NCI-H2029 treated with DMSO at 0.1 percent for 48 hours (cell line): ENCODE measurements at places on chromosomes 5 and 9.

DNA sequence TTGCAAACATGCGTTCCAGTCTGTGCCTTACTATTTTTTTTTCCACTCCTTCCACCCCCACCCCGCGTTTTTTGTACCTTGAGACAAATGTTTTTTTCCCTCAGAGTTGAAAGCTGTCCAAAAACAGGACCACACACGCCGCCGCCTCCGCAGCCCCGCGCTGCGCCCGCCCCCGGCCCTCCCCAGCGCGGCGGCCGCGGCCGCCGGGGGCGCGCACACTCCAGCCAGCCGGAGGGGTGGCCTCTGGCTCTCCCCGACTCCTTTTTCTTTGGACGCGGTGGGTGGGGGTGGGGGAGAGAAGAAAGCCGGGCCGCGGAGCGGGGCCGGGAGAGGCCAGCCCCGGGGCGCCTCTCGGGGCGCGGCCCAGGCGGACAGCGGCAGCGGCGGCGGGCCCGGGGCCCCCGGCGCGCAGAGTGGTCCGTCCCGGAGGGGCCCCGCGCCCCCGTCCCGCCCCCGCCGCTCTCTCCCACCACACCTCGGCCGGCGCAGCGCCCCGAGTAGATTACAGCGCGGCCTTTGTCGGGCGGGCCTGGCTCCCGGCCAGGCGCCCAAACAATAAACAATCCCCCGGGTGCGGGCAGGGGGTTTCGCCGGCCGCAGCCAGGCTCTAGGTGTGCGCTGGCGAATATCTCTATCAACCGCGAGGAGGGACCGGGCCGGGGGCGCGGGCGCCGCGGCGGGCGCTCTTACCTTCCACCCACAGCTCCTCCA, 10.9 kb downstream of the PTCH1 start:
- DNase-seq, result peak; percentile 12

DNA sequence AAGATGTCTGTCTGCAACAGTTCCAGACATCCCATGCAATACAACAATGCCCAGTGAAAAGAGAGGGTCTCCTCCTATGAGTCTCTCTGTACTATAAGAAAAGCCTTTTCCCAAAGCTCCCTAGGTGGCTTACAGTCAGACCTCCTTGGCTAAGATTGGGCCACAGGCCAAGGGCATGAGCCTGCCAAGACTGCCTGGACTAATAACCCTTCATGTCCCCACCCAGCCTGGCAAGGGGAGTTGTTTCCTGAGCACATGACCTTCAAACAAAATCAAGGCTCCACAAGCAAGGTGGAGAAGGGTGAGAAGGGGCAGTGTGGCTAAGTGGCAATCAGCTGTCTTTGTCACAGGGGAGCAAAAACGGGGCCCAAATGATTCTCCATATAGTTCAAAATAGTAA, 75.6 kb upstream of the ZSWIM6 start:
- DNase-seq, result peak; percentile 65

DNA sequence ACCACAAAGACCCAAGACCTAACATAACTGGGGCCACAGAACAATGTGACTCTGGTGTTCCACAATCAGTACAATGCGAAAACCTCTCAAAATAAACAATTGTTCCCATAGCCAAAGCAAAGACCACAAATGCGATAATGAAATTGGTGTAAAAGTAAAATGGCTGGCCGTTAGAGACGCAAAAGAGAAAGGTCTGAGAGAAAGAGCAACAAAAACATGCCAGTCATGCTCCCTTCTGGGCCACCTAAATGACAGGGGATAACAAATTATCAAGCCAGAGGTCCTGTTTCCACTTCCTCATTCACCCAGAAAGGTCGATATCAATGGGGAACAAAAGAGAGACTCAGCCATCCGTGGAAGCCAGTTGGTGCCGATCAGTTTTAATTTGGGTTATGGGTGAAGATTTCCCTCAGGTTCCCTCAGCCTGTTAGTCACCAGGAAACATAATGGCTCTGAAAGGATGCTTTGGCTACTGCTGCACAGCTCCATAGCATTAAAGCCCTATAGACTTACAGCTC, 9.2 kb upstream of the CFAP95 start:
- DNase-seq, result no peak

DNA sequence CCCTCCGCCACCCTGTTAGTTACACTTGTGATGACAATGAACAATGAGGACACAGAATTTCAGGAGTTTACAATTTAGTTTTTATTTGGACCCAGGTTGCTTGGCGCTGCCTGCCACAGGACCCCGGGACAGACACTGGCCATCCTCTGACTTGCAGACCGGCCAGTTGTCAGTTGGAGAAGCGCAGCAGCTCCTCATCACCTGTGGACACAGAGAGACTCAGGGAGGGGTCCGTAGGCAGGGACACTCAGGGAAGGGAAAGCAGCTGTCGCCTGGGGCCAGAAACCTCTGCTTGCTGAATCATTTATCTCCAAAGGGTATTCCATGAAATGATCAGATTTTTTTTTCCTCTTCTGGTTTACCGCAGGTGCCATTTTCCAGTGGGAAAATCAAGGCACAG, 18.0 kb downstream of the AMBP start:
- DNase-seq, result no peak

DNA sequence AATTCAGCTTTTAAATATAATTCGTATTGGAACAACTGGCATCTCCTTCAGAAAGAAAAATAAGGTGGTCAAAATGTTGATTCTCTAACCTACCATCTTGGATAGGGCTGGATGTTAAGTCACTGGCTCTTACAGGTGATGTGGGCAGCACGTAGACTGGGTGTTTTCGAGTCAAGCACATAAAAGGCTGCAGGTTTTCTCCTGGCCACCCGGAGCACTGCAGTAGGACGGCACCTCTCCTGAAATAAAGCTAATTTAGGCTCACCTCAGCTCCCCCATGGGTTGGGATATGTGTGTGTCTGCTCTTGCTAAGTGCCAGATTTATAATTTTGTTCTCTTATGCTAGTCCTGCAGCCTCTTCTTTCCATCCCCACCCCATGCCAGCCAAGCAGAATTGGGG, 80.3 kb downstream of the IQGAP2 start:
- DNase-seq, result no peak

DNA sequence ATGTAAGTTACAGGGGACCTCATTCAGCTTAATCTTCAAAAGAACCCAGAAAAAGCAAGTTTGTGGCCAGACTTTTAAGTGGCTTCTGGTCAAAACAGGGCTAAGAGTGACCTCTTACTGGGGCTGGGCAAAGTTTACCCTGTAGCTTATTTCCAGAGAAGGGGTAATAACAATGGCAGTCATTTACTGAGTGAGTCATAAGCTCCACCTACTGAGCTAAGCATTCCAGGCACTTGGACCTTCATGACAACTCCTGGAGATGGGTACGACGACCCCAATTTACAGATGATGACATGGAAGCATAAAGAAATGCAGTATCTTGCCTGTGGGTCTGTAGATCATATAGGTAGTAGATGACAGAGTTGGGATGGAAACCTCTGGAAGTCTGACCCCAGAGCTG, 4.7 kb upstream of the GPR151 start:
- DNase-seq, result no peak

DNA sequence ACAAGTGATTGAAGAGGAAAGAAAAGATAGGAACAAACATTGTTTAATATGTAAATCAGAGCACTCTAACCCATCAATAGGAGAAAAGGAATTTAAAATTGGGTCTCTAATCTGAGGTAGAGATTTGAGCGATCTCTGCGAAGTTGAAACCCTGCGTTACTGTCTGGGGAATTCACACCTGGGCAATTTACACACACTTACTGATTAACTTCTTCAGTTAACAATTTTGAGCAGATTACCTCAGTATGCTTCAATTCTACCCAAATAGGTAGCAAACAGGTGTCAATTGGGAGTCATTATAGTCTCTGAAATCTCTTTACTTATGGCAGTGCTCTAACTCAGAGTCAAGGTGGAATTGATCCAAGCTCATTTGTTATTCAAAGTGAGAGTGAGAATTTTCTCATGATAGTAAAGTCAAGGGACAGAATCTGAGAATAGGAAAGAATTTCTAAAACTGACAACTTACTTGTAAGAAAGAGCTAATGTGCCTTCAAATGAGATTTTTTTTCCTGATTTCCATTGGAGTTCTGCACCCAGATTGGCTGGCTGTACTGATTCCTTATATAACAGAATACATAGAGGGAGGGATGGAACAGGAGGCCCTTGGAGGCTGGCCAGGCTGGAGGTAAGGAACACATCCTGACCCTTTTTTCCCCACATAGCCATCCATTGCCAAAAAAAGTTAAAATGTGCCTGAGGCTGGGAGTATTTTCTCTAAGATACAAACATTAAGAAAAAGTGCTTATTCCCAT, 27.1 kb upstream of the IFNA14 start:
- DNase-seq, result no peak

GRCh38 chr9:120924698-120925534, 1.7 kb downstream of the TRAF1 start:
- DNase-seq, result no peak

DNA sequence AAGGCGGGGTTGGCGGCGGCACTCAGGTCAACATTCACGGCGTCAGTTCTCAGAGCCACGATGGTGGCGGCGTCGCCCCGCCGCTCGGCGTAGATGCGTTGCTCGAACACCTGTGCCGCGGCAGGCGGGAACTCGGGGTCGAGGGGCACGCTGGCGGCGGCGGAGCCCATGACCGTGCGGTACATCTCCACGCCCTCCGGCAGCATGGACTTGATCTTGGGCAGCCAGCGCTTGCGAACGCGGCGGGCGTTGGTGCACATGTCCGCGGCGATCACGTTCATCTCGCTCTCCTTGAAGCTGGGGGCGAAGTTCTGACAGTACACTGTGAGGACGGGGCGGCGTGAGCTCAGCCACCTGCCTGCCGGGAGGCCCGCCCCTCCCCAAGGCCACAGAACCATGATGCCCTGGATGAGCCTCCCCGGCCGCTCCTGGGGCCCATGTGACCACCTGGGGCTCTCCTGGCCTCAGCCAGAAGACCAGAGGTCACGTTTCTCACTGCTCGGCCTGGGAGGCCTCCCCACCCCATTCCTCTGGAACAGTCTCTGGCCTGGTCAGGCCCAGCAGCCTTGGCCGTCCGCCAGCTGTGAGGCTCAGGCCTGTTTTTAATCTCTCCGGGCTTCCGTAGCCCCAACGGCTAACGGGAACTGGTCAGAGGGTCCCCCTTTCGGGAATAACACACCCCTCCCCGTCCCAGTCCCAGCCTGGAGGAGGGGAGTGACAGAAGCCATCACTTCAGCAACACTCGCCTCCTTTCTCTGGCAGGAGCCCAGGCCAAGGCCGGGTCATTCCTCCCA, 50.7 kb upstream of the UBAC1 start:
- no peak for DNase-seq

DNA sequence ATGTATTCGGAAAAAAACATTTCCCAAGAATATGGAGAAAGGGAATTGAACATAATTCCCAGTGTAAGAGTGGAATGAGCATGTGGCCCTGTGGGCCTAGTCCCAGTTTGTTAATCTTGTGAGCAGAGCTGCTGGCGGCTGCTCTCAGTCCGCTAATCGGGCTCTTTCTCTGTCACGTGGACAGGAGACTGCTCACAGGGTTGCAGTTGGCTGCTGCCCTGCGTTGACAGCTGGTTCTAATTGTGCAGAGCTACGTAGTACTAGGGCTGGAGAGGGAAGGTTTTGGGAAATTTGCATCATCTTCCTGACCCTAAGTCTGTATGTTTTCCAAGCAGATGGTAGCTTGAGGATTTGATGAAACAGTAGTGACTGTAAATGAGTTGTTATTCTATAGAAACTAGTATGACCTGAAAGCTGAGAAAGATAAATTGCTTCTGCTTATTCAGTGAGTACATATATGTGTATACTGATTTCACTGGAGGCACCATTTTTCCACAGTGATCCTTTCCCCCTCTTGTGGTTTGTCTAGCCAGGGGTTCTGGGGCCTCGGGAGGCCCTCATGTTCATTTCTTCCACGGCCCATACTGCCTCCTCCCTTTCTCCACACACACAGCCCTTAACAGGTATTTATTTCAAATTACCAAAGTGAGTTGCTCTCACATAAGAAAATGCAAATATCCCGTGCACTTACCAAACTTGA, 100.6 kb downstream of the ANGPTL2 start:
- DNase-seq, result no peak

DNA sequence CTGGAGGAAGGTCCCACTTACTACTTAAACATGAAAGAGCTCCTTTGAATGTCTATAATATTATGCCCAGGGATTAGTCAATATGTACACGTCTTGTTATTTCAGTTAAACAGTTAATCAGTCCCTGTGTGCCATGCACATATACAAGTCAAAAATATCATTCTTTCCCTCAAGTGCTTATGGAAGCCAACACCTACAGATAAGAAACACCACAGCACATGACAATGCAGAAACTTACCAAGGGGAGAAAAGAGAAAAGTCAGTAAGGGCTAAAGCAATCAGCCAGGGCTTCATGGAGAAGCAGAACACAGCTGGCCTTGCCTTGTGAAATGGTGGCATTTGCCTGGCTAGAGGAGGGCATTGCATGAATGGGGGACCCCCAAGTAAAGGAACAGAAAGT, 88.3 kb downstream of the SNCAIP start:
- no peak for DNase-seq

DNA sequence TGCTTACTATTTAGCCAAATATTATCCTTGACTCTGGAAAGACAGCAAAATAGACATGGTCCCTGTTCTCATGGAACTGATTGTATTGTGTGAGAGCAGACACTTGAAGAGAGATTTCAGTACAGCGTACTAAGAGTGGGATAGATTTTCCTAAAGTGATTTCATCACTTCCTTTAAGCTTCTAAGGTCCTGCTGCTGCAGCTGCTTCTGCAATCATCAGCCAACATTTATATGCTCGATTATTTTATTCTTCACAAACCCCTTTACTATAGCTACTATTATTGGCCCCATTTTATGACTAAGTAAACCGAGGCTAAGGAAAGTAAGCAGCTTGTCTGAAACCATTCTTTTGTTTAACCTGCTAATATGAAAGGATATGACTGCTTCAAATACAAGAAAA, 137.7 kb downstream of the SPATA31D1 start:
- no peak for DNase-seq

- DNase-seq, result no peak
These were observed 1.0 kb upstream of the GRM6 start for GRCh38 chr5:178996156-178996555.

DNA sequence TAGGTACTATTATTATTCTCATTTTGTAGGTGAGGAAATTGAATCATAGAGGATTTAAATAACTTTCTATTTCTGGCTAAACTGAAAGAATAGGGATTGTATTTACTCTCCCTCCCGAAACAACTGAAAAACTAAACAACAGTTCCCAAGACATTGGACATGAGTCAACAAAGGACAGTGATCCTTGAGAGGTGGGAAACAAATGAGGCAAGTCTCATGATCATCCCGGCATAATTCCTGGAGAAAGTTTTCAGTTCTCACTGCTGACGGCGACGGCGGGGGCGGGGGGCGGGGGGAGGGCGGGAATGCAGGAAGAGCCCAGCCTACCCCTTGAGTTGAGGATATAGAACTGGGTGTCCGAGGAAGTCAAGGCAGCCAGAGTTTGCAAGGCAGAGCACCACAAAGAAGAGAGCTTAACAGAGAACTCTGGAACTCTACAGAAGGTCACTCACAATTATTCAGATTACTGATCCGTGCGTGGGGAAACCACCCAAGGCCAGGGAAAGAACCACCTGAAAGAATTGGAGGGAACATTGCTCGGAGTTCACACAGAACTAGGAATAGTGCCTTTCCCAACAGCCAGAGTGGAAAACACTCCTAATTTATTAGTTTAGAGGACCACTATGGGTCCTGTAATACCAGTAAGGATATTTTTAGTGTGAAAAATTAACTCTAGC, 27.4 kb upstream of the WHRN start:
- no peak for DNase-seq

GRCh38 chr5:27592231-27592630, 553.8 kb upstream of the CDH9 start:
- no peak for DNase-seq

- DNase-seq, result no peak
These were observed 83.4 kb upstream of the PCA3 start for GRCh38 chr9:76680716-76681425.

- DNase-seq, result no peak
These were observed 84.9 kb downstream of the RGS3 start for GRCh38 chr9:113548221-113549041.

- DNase-seq, result no peak
These were observed 693.2 kb upstream of the FTMT start for GRCh38 chr5:121158451-121158850.
